NCI-H187 treated with DMSO at 0.1 percent for 48 hours (cell line): ENCODE measurements at places on chromosomes 2 and 18.

DNA sequence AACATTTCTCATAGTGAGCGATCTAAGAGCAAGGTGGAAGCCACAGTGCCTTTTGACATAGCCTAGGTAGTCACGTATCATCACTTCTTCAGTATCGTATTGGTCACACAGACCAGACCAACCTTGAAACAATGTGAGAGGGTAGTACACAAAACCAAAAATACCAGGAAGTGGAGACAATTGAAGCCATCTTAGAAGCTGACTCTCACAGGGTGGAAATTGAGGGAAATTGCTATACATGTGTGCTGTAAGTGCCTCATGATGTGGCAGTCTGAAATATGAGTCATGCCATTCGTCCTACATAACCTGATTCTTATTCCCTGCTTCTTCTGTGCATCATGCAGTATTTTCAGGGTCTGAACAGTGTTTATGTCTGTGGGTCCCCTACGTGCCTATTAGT is 62.3 kb upstream of the STON1 start:
- no peak for DNase-seq

- no peak for DNase-seq
Observed at GRCh38 chr2:146457221-146457620, 1387.6 kb upstream of the ACVR2A start.

- no peak for DNase-seq
Observed at GRCh38 chr2:188196343-188197008, 95.2 kb upstream of the GULP1 start.

DNA sequence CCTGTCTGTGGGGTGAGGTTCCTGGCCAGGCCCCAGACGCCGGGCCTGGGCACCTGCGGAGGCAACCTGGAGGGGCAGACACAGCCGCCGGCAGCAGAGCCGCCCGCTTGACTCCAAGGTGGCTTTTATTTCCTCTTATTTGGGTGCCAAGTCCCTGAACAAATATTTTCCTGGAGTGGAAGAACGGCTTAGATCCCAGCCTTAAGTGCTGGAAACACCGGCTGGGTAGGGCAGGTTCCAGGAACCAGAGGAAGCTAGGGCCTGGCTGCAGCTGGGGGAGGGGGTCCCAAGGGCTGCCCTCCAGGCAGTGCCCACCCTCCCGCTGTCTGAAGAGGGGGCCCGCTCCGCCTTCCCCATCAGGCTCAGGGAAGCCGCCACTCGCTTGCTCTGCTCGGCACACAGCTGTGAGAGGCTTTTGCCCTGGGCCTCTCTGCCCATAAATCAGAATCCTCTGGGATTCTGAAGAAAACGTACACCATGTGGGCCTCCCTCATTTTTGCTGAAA is 28.2 kb downstream of the SDC1 start:
- no peak for DNase-seq

DNA sequence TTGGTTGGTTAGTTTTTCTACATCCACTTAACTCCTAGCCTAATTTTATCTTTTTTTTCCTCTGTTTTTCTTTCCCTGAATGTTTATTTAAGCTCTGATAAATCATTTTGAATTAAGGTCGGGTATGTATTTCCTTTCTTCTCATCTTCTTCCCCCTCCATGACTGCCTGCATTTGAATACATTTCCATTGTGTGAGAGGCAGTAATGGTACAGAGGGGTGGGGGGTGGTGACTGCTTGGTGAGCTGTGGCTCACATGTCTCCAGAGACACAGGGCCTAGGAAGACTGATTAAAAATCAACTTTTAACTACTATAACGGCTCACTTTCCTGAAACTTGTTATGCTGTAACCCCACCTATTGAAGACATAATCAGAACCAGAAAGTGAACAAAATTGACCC is 58.0 kb downstream of the NEDD4L start:
- no peak for DNase-seq

DNA sequence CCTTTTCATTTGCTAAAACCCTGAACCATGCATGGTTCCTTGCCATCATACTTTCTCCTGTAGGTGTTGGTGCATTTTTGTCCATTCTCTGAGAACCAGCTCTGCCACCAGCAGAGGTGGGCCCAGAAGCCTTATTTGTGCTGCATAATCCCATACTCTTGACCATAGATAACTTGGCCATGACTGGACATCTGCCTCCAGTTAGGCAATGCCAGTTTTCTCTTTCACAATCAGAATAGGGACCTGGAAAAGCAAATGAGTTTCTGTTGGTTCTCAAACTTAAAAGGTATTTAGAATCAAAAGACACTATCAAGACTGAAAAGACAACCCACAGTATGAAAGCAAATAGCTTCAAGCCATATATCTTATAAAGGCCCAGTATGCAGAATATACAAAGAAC is 167.3 kb downstream of the MAIP1 start:
- no peak for DNase-seq

DNA sequence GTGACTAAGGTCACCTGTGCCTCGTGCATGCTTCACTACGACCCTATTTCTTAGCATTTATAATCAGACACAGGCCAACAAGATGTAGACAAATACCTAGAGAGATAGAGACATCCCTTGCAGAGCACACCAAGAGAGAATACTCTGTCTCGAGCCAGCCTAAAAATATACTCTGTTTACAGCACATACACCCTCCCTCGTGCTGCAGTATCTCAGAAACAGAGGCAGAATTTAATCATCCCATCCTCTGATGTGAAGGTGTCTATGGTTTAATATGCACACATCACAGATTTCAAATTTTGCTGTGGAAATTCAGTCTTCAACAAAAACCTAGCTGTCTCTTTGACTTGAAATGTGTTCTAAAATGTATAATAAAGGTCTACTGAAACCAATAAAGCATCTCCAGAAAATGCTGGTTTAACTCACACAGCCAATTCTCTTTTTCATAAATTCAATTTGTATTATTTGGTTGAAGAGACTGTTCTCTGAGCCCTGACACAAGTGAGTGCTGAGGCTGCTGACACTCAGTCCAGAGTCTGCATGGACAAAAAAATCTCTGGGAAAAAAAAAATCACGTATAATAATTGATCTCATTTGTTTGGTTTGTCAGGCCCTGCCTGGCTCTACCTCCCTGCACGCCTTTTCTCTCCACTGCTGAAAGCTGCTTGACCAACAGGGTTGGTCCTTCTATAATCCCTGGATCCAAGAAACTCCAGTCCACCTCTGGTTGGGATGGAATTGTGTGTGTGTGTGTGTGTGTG is 142.0 kb upstream of the FSHR start:
- DNase-seq, result no peak

DNA sequence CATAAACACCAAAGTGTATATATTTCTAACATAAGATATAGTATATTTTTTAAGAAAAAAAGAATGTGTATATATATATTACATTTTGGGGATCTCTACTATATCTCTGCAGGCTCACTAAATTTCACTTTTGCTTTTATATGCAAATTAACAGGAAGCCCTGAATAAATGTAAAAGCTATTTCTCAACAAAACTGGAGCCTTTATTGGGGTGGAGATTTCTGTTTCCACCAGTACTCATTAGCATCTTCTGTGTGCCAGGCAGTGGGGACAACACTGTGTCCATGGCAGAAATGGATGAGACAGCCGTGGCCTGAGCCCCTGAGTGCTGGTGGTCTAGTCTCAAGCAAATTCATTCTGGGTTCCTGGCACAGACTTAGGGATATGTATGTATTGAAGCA is 41.3 kb downstream of the C18orf63 start:
- DNase-seq, result no peak

DNA sequence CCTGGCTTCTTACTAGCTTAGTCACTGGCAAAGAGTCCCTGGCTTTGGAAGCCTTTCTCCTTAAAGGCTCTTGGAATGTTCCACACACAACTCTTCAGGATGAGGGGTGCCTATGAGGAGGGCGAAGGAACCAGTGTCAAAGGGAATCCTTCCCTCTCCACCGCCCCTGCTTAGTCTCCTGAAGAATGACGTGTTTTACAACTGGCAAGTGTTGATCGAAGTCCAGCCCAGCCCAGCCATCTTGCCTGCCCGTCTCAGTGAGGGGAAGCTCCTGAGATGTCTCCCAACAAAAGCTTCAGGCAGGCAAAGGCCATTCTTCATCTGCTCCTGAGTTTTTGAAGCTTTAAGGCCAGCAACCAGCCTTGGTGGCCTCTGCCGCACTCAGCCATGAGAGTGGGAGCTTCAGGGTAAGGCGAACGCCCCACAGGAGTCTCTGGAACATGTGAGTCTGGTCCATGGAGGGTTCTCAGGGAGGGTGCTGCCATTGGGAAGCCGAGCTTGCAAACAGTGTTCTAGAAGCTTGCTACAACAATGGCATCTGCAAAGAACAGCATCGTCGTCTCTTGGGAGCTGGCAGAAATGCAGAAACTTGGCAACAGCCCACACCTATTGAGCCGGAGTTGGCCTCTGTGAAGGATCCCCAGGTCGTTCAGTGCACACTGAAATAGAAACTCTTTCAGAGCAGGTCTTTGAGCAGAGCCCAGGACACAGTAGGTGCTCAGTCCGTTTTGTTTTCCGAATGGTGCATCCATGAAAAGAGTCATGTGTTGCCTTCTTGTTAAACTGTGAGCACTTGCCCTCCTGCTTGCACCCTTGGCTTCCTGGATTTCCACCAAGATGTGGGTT is 220.7 kb downstream of the SEPTIN10 start:
- DNase-seq, result no peak
